T-helper 22 cell (primary cell): ENCODE measurements at places on chromosomes 3 and 15.

DNA sequence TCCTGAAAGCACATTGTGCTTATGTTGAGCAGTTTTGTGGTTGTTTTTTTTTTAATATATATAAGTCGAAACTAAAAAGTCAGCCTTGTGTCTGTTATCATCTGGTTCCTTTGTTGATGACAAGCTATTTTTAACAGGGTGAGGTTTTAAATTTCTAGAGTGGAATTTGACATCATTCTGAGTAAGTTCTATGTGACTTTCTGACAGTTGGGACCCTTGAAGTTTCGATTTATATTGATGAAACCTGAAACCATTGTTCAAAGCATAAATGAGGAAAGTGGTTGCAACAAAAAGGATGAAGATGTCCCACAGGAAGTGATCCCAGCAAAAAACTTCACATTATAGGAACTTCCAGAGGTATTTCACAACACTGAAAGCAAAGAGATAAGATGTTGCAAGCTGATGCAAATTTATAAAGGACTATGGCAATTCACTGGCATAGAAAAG, 94.0 kb downstream of the CYP19A1 start:
- DNase-seq: no peak

- no peak for DNase-seq
Observed at GRCh38 chr3:4425707-4426106, 41.4 kb downstream of the SUMF1 start.

DNA sequence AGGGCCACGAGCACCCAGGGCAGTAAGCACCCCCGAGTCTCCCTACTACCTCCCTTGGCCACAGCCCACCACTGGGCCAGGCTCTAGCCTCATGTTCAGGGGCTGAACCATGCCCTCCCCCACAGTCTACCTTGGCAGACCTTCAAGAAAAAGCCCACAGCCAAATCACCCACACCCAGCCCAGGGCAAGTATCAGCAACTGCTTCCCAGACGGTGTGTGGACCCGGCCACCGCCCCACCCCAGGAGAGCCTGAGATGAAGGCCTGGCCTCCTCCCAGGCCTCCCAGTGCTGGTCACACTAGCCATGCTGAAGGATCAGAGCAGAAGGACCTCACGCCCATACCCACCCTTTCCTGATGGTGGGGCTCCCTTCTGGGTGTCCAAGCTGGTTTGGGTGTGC, 92.0 kb upstream of the LINGO1 start:
- no peak for DNase-seq

- no peak for DNase-seq
Observed at GRCh38 chr3:166351461-166351860, 514.2 kb upstream of the BCHE start.

- no peak for DNase-seq
Observed at GRCh38 chr15:47586653-47587224, 130.6 kb upstream of the SEMA6D start.

- no peak for DNase-seq
Observed at GRCh38 chr3:169311381-169311780, 352.1 kb downstream of the MECOM start.

DNA sequence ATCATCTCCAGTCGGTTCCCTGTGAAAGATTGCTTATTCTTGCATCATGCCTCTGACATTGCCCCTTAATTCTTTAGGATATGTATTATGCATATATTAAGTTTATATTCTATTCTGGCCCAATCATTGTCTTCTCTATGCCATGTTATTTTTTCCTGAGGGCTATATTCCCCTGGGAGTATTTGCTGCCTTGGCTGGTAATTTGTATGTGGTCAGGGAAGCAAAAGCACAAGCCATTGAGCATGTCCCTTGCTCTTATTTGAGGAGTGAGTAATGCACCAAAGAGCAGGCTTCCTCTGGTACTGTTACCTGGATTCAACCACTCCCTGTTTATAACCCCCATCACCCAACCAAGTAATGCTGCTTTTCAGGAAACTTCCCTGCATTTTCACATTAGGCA, 36.3 kb downstream of the STAC start:
- no peak for DNase-seq

DNA sequence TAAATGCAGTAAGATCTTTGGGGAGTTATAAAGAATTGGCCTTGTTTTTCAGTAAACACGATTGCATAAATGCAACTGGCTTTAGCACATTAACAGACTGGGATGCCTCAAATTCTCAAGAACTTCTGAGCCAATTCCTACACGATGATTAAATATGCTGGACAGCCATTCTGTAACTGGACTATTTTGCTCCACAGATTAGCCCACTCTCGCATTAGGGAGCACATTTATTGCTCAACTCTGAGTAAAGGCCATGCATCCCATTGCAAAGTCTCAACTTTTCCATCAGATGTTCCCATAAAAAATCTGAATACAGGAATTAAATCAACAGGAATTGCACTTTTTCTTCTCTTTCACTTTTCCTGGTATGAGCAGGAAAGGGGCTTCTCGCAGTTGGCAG, 66.7 kb upstream of the PRICKLE2 start:
- no peak for DNase-seq

GRCh38 chr3:20246662-20247061, 60.7 kb upstream of the SGO1 start:
- no peak for DNase-seq

DNA sequence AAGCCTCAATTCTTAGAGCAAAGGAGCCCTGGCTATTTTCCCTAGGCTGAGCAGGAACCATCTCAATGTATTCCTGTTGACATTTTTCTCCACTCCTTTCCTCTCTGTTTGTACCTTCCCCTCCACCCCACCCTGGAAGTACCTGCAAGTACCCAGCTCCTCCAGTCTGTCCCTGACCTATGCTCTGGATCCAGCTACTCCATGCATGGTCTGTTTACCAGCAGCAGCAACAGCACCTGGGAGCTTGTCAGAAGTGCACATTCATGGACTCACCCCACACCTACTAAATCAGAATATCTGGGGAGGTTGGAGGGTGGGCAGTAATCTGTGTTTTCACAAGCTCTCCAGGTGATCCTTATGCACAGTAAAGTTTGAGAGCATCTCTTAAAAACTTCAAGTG, 240.7 kb upstream of the UMPS start:
- DNase-seq: no peak
